ENCODE measurements at places on chromosomes 12 and 14. TPM values are rescaled to one million over a fixed set of nuclear protein-coding genes. Genes with fewer than 3 reads are reported as not detected.

DNA sequence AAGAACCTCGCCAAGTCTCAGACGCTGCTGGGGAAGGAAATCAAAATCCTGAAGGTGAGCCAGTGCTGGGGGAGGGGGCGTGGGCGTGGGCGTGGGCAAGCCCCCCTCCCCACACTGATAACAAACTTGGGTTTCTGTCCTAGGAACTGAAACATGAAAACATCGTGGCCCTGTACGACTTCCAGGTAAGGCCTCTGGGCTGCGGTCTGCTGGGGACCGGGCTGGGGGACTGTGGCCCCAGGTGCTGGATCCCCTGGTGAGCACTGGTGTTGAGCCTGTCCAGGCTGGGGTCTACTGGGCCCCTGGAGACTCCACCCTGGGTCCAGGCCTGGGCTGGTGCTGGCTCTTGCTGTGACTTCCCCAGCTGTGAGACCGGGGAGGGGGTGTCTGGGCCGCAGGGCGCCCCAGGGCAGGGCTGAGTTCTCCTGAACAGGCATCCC is 1.2 kb downstream of the ULK1 start:
- peak overlapping the region; percentile 94 for H3K27ac ChIP-seq
- peaks cover 4% of the 10 kb centered on the region for H3K4me1 ChIP-seq
- DNase-seq: no peak
- H3K4me3 ChIP-seq: peak overlapping the region; percentile 85
- H3K27me3 ChIP-seq: no peaks in the 10 kb centered on the region
- H3K36me3 ChIP-seq: peaks cover 7% of the 10 kb centered on the region

DNA sequence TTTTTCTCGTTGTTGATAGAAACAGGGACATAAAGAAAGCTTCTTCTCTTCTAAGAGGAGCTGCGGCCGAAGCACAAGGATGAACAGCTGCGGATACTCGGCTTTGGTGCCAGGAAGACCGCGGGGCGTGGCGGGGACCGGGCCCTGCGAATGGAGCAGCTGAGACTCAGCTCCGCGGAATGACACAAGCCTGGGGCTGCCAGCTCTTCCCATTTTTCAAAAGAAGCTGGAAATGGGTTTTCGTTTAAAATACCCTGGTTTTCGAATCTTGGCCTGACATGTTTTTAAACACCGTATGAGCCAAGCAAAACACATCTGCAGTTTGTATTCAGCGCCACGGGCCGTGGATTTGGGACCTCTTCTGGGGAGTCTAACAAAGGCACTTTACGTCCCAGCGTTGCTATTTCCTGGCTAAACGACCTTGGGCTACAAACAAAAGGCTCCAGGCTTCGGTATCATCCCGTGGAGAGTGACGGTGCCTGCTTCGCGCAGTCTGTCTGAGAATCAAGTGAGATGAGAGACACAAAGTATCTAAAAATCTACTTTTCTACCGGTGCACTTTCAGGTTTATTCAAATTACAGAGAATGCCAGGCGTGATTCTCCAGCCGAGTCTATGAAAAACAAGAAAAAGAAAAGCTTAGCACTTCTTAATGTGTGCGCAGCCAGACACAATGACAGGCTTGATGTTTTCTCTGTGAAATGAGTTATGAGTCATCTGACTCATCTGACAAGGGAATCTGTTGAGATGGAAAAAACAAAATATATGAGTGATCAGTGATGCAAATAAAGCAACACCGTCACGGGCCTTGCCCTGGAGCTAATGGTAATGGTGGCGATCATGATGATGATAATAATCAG is 114.0 kb upstream of the TMEM132D start:
- no peaks in the 10 kb centered on the region for H3K36me3 ChIP-seq
- H3K27ac ChIP-seq: no peak overlapping the region
- no peaks in the 10 kb centered on the region for H3K27me3 ChIP-seq
- no peak for DNase-seq
- peak overlapping the region; percentile 16 for H3K4me3 ChIP-seq
- no peaks in the 10 kb centered on the region for H3K4me1 ChIP-seq

DNA sequence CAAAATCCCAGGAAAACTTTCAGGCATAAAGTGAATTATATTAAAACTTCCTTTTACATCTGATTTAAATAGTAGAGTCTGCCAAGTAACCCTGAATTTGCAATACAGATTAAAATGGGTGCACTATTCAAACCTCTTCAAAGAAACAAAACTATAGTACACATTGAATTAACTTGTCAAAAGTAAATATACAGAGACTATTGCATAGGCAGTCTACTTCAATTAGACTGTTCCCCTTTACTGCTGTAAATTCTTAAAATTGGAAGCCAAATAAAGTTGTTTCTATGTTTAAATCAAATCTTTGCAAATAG is 7.1 kb downstream of the KRAS start:
- DNase-seq: no peak
- H3K36me3 ChIP-seq: no peaks in the 10 kb centered on the region
- H3K27ac ChIP-seq: no peak overlapping the region
- H3K4me3 ChIP-seq: no peak overlapping the region
- peaks cover 3% of the 10 kb centered on the region for H3K4me1 ChIP-seq

DNA sequence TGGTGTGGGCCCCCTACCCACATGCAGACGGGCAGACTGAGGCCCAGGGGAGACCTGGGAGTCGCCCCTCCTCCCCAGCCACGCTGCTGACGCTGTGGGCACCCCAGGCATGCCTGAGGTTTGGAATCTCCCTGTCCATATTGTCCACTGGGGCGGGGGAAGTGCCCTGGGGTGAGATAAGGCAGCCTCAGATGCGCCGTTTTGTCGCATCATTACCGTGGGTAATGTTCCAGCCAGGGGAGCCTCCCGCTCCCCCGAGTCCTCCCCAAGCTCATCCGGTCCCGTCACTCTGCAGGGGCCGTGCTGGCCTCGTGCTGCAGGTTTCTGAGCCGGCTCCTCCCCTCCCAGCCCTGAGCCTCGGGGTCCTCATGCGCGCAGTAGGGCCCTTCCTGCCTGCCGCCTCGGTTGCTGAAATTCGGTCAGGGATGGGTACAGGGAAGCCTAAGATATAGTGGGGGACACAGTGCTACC is 11.4 kb downstream of the INF2 start:
- DNase-seq: no peak
- H3K4me1 ChIP-seq: peaks cover 48% of the 10 kb centered on the region
- H3K27ac ChIP-seq: peak overlapping the region; percentile 71
- H3K36me3 ChIP-seq: peaks cover 35% of the 10 kb centered on the region

DNA sequence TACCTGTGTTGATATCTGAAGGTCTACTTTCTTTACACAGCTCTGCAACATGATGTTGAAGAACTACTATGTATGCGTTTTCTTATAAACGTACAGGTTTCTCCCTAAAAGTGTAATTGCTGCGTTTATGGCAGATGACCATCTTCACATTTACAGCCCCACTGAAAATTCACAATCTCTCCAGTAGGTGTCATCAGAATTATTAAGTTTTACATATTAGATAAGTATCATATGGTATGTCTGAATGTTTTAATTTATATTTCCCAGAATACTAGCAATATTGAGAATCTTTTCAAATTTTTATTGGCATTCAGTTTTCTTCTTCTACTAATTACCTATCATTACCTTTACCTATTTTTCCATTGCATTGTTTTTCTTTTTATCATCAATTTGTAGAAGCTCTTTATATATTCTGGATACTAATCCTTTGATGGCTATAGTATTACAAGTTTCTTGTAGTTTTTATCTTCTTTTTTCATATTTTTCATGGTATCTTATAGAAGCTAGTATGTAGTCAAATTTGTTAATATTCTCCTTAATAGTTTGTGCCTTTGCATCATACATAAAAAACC is 123.5 kb downstream of the CAPZA3 start:
- no peak overlapping the region for H3K4me3 ChIP-seq
- no peaks in the 10 kb centered on the region for H3K36me3 ChIP-seq
- H3K27me3 ChIP-seq: no peaks in the 10 kb centered on the region
- no peaks in the 10 kb centered on the region for H3K4me1 ChIP-seq

DNA sequence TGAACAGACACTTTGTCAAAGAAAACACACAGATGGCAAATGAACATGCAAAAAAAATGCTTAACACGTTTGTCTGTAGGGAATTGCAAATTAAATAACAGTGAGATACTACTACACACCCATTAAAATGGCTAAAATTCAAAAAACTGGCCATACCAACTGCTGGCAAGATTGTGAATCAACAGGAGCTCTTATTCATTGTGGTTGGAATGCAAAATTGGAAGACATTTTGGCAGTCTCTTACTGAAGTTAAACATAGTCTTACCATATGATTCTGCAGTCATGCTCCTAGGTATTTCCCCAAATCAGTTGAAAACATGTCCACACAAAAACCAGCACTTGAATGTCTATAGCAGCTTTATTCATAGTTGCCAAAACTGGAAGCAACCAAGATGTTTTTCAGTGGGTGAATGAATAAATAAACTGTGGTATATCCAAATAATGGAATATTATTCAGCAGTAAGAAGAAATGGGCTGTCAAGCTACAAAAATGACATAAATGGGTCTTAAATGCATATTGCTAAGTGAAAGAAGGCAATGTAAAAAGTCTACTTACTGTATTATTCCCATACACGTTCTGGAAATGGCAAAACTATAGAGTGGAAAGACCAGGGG is 91.4 kb downstream of the PLEKHA5 start:
- H3K4me1 ChIP-seq: peaks cover 31% of the 10 kb centered on the region
- no peaks in the 10 kb centered on the region for H3K27me3 ChIP-seq
- no peak for DNase-seq
- H3K36me3 ChIP-seq: no peaks in the 10 kb centered on the region
- H3K27ac ChIP-seq: no peak overlapping the region

- no peaks in the 10 kb centered on the region for H3K27me3 ChIP-seq
- no peak overlapping the region for H3K27ac ChIP-seq
- DNase-seq: no peak
- H3K4me1 ChIP-seq: no peaks in the 10 kb centered on the region
- no peak overlapping the region for H3K4me3 ChIP-seq
Measured at GRCh38 chr14:101188571-101188915, 285.0 kb upstream of the RTL1 start.

DNA sequence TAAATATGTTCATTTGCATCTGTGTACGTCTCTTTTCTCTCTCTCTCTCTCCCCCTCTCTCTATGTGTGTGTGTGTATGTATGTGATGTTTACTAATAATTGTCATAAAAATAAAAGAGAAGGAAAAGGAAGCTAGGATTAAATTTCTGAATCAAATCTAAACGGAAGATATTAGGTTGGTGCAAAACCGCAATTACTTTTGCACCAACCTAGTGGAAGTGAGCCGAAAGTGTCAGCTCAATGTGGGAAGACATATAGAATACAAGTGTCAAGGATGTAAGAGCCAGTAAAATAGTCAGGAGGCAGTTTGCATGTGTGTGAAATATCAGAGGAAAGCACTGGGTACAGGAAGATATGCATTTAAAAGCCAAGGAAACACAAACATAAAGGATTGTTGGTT is 18.5 kb upstream of the OR4K17 start:
- no peak for DNase-seq
- no peak overlapping the region for H3K4me3 ChIP-seq
- H3K27ac ChIP-seq: no peak overlapping the region

GRCh38 chr12:93292731-93293566 is 84.8 kb upstream of the NUDT4 start:
- no peak overlapping the region for H3K4me3 ChIP-seq
- H3K36me3 ChIP-seq: no peaks in the 10 kb centered on the region
- DNase-seq: no peak
- H3K27me3 ChIP-seq: no peaks in the 10 kb centered on the region
- H3K27ac ChIP-seq: no peak overlapping the region

DNA sequence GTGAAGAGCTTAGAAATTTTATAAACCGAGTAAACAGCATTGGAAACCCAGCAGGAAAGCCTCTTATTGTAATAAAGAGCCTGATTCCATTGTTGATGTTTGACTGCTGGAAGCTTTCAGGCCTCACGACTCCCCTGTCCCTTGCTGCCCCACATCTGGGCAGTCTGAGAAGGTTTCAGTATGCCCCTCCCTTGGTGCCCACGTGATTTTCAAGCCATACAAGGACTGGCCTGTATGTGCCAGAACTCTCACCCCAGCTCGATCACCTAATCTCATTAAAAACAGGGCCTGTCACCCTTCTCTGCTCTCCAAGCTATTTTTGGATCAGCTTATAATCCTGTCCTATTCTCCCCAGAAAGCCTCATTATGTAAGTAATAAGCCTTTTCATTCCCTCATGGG is 7.5 kb upstream of the PYROXD1 start:
- no peaks in the 10 kb centered on the region for H3K27me3 ChIP-seq
- no peak overlapping the region for H3K4me3 ChIP-seq
- no peak for DNase-seq
- no peaks in the 10 kb centered on the region for H3K4me1 ChIP-seq
- no peaks in the 10 kb centered on the region for H3K36me3 ChIP-seq

- H3K27ac ChIP-seq: no peak overlapping the region
- H3K4me3 ChIP-seq: no peak overlapping the region
- H3K4me1 ChIP-seq: no peaks in the 10 kb centered on the region
- no peaks in the 10 kb centered on the region for H3K27me3 ChIP-seq
- DNase-seq: no peak
Measured at GRCh38 chr12:9782547-9783382, 22.1 kb upstream of the CD69 start.

DNA sequence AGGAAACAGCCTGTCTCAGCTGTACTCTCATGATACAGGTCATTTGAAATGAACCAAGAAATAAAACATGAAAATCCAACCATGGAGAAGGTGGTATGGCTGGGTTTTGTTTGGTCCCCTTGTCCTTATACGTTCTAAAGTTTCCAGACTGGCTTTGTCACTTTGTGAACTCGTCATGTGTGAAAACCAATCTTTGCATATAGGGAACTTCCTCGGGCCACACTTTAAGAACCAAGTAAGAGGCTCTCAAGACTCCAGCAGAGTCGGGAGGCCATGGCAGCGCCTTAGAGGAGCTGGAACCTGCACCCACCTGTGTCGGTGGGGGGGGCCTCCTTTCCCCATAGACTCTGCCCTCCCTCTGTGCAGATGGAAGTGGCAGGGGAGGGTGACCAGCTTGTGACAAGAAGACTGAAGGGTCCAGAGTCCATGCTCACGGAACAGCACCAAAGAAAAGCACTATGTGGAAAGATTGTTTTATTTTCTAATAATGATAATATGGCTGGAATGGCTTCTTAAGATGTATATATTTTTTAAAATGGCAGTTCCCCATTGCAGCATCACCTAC is 125.3 kb downstream of the ESRRB start:
- no peak overlapping the region for H3K27ac ChIP-seq
- no peaks in the 10 kb centered on the region for H3K27me3 ChIP-seq
- no peak overlapping the region for H3K4me3 ChIP-seq
- H3K4me1 ChIP-seq: no peaks in the 10 kb centered on the region

DNA sequence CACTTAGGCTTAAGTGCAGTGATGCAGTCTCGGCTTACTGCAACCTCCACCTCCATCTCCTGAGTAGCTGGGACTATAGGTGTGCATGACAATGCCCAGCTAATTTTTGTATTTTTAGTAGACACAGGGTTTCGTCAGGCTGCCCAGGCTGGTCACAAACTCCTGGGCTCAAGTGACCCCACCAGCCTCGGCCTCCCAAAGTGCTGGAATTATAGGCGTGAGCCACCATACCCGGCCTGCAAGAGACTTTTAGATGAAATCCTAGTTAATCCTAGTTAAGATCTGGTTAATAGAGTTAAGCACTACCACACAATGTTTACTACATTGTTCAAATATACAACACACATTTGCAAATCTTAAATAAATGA is 196.5 kb upstream of the AMIGO2 start:
- peaks cover 8% of the 10 kb centered on the region for H3K4me1 ChIP-seq
- no peak overlapping the region for H3K4me3 ChIP-seq
- H3K27me3 ChIP-seq: no peaks in the 10 kb centered on the region
- H3K36me3 ChIP-seq: no peaks in the 10 kb centered on the region

The BCL11B gene
- total RNA-seq: 6.2 TPM

The CCNT1 gene
- 20.3 TPM for total RNA-seq

The PSMD9 gene
- total RNA-seq: 101 TPM

The TAS2R9 gene
- not detected for total RNA-seq

The TMEM63C gene
- under 0.01 TPM for total RNA-seq
